Urothelium cell line (cell line): ENCODE measurements at places on chromosomes 3 and 15.

DNA sequence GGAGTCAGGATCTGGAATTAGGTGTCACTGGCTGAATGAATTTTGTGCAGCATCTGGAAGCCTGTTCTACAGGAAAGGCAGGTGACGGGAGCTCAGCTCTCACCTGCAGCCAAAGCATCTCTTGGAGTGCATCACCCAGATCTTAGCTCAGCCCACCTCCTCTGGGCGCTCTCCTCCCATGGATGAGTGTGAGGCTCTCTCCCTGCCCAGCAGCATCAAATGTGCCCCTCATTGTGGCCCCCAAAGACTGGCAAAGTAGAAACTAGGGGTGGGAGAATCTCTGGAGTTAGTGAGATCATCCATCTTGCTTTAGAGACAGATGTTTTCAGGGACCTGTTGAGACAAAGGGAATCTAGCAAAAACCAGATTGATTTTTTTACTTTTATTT is 68.7 kb downstream of the SENP2 start:
- DNase-seq = no peak

- peak; percentile 65 for DNase-seq
Observed at GRCh38 chr3:185280572-185281365, 26.9 kb upstream of the EHHADH start.

DNA sequence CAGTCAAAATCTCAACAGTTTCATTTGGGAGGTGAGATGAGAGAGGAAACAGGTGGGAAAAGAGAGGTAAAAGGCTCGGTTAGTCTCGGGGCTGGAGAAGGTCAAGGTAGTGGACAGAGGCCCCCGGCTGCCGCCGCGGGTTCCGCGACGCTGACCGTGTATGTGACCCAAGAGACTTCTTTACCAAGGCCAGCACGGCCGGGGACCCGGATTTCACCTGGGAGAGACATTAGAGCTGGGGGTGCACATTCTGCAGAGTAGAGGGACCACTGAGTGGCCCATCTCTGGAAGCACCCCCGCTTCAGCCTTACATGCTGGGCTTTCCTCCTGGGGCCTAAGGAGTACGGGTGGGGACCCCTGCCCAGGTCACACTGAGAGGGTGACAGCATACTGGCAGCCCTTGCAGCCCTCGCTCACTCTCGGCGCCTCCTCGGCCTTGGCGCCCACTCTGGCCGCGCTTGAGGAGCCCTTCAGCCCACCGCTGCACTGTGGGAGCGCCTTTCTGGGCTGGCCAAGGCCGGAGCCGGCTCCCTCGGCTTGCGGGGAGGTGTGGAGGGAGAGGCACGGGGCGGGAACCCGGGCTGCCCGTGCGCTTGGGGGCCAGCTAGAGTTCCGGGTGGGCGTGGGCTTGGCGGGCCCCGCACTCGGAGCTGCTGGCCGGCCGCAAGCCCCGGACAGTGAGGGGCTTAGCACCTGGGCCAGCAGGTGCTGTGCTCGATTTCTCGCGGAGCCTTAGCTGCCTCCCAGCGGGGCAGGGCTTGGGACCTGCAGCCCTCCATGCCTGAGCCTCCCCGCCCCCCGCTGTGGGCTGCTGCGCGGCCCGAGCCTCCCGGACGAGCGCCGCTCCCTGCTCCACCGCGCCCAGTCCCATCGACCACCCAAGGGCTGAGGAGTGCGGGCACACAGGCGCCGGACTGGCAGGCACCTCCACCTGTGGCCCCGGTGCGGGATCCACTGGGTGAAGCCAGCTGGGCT is 41.3 kb upstream of the RPL32 start:
- DNase-seq = no peak

GRCh38 chr3:56456117-56456516 is 12.2 kb downstream of the ERC2 start:
- DNase-seq = no peak

- DNase-seq = peak; percentile 54
Observed at GRCh38 chr3:11452885-11453847, 181.0 kb downstream of the ATG7 start.

DNA sequence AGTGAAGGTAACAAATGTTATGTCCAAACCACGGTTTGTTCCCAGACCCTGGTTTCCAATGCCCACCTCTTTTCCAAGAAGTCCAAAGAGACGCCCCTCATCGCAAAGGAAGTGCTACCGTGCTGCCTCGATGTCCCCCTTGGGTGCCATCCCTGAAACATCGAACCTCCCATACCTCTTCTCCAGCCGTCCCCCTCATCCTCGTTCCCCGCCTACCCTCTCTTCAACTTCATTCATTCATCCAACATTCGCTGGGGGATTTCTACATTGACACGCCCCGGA is 467 bp downstream of the TIPIN start:
- DNase-seq = no peak

- DNase-seq = no peak
Observed at GRCh38 chr3:4053975-4054374, 249.2 kb upstream of the SETMAR start.

DNA sequence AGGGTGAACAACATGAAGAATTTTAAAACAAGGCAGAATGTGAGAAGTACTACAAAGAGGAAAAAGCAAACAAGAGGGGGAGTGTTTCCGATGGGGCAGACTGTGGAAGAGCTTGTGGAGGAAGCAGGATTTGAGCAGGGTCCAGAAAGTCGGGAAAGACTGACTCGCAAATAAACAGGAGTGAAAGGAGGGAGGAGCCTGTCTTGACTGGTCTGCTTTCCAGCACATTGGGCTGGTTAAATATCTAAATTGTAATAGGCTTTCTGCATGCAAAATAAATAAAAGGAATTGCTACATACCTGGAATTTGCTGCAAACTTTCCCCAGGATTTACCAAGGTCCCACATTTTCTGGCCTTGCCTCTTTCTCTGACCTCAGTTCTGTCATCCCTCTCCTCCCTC is 132.1 kb downstream of the RORA start:
- no peak for DNase-seq

DNA sequence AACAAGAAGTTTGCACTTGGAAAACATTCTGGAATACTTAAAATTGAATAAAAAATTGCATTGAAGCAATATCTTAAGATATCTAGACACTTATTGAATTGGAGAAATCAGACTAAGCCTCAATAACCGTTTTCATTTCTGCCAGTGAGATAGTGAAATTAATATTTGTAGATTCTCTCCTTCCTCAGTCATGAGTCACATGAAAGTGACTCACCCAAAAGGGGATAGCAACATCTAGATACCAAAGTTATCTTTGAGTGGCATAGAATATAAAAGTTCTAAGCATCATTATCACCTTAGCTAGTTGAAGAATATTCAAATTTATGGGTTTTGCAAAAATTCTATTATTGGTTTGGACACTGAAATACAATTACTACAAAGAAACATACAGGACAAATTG is 614.8 kb upstream of the ZNF717 start:
- DNase-seq = peak; percentile 6

DNA sequence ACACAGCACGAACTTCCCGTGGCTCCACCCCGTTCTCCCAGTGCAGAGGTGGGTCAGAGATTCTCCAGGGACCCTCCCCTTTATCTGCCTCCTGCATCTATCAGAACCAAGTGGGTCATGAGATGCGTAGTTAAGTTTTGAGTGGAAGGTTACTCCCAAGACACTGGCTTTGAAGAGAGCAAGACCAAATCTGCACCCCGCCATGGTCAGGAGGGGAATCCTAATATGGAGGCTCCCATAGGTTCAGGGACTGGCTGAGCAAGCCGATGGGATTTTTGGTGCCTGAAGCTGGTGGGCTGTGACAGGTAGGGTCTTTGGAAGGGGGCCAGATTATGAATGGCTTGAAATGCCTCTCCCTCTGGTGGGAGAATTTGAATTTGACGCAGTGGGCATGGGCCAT is 207.0 kb upstream of the NR2E3 start:
- no peak for DNase-seq

- DNase-seq = no peak
Observed at GRCh38 chr3:139586420-139587017, 47.0 kb upstream of the RBP1 start.

DNA sequence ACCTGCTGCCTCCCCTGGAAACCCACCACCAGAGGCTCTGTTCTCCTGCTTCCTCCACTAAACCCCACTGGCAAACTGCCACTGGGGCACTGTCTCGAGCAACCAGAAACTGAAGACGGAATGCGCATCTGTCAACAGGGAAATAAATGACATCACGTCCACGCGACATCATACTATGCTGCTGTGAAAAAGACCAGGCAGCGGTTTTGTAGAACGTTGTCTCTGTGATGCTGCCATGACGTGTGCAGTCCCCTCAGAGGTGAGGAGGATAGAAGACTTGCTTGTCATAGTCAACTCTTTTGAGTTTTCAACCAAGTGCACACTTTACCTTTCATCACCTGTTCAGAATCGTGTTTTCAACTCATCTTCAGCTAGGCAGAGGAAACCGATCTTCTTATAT is 203.0 kb upstream of the IGF1R start:
- no peak for DNase-seq

GRCh38 chr3:1227111-1227510 is 134.3 kb downstream of the CNTN6 start:
- no peak for DNase-seq

- peak; percentile 38 for DNase-seq
Observed at GRCh38 chr3:59367150-59367549, 317.3 kb upstream of the CFAP20DC start.

GRCh38 chr3:10645800-10646199 is 140.4 kb upstream of the ATP2B2 start:
- DNase-seq = no peak

GRCh38 chr3:164477403-164477802 is 600.9 kb downstream of the SI start:
- DNase-seq = no peak

GRCh38 chr3:156418428-156418827 is 136.5 kb downstream of the SSR3 start:
- DNase-seq = no peak

DNA sequence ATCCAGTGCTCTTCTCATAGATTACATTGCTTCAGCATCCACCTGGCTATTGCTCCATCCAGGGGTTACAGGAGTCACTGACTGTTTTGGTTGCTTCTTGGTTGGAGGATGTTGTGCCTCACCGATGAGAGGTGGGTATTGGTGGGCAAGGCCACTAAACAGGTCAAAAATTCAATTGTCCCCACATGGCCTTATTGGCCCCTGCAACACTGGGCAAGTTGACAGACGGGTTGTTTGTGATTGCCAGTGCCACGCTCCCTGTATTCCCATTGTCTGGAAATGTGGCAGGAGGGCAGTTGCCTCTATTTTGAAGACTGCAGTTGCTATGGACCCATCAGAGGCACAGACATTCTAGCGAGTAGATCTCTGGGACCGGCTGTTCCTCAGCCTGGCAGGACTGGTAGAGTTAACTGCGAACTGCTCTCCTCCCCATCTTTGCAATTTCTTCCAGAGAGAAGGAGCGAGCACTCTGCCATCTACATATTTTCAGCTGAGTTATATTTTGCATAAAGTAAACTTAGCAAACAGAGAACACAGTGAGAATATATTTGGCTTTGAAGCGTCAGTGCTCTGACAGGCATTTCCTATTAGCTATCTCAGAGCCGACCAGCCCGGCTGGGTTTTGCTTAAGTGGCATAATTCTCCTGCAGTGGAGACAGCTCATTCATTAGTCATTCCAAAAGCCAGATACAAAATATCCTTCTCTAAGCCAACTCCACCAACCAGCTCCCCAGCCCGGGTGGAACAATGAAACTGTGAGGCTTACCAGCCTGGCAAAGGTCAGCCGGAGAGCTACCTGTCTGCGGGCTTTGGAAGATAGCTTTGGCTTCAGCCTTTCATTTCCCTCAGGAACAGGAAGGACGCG is 26.0 kb upstream of the MAGEF1 start:
- DNase-seq = peak; percentile 35

DNA sequence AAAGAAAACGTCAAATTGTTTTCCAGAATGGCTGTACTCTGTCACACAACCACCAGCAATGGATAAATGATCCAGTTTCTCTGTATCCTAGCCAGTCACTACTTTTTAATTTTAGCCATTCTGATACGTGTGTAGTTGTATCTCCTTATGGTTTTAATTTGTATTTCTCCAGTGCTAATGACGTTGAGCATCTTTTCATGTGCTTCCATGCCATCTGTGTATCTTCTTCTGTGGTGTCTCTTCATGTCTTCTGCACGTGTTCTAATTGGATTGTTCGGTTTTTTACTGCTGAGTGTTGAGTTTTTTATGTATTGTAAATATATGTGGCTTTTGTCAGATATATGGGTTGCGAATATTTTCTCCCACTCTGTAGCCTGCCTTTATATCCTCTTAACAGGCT is 81.9 kb downstream of the SUMF1 start:
- no peak for DNase-seq

GRCh38 chr3:190811775-190812480 is 50.6 kb downstream of the GMNC start:
- DNase-seq = peak; percentile 62

- DNase-seq = no peak
Observed at GRCh38 chr3:142489572-142490323, 41.9 kb upstream of the XRN1 start.

DNA sequence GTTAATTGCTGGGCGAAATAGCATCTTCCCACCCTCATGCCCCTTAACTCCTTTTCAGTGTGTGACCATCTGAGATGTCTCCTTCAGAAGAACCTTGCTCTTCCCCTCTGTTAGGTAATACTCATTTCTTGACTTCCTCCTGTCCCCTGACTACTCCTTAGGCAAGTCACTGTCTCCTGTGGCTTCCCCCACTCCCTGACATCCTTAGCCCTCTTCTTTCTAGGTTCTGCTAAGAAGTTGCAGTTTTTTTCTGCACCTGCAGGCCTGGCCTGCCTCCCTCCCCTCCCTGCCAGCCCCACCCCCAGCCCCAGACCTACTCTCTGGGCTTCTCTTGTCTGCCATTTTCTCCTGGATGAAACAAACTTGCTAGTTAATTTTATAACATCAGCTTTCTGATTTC is 15.2 kb upstream of the EID1 start:
- DNase-seq = no peak

DNA sequence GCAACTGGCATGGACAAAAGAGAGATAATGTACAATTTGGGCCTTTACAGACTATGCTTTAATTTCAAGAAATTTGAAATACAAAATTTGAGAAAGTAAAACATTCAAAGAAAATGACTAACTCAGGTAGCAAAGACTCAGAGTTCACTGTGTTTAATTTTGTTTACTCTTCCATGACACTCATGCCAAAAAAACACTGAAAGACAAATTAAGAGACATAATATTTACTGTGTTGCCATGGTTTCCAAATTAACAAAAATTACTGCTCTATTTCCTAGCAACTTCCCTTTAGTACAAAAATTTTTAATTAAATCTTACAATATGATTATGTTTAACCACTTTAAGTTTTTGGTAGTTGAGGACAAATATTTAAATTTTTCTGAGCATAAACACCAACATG is 29.6 kb downstream of the LRRFIP2 start:
- no peak for DNase-seq

GRCh38 chr15:61680260-61681037 is 379.8 kb downstream of the VPS13C start:
- DNase-seq = no peak

- no peak for DNase-seq
Observed at GRCh38 chr15:59042041-59042440, 54.6 kb downstream of the RNF111 start.
